ENCODE measurements at places on chromosomes 16 and 17.
A peak's percentile ranks its signal among the peaks of the same experiment; 100 is the strongest.

- no peak overlapping the region for H3K27ac ChIP-seq
- H3K27me3 ChIP-seq = no peaks in the 10 kb centered on the region
- no peak overlapping the region for H3K4me3 ChIP-seq
- no peak for DNase-seq
- H3K4me1 ChIP-seq = no peaks in the 10 kb centered on the region
- H3K36me3 ChIP-seq = peaks cover 21% of the 10 kb centered on the region
These were observed 77.0 kb downstream of the TANGO6 start for GRCh38 chr16:68920349-68920748.

GRCh38 chr17:46166692-46167249, 26.5 kb downstream of the KANSL1 start:
- H3K27ac ChIP-seq = peak overlapping the region; percentile 82
- H3K4me1 ChIP-seq = peaks cover 70% of the 10 kb centered on the region
- peak overlapping the region; percentile 36 for H3K4me3 ChIP-seq
- H3K36me3 ChIP-seq = peaks cover 12% of the 10 kb centered on the region

- H3K27ac ChIP-seq = no peak overlapping the region
- DNase-seq = no peak
- H3K4me1 ChIP-seq = peaks cover 5% of the 10 kb centered on the region
- H3K36me3 ChIP-seq = no peaks in the 10 kb centered on the region
- H3K27me3 ChIP-seq = peaks cover 43% of the 10 kb centered on the region
These were observed 9.3 kb downstream of the HS3ST3A1 start for GRCh38 chr17:13592427-13592826.

GRCh38 chr17:56125830-56126819, 27.1 kb upstream of the ANKFN1 start:
- no peaks in the 10 kb centered on the region for H3K36me3 ChIP-seq
- H3K27ac ChIP-seq = no peak overlapping the region

- peak overlapping the region; percentile 89 for H3K27ac ChIP-seq
- peaks cover 17% of the 10 kb centered on the region for H3K36me3 ChIP-seq
- H3K27me3 ChIP-seq = peaks cover 55% of the 10 kb centered on the region
These were observed 3.8 kb downstream of the HOXB2 start for GRCh38 chr17:48541036-48541576.

DNA sequence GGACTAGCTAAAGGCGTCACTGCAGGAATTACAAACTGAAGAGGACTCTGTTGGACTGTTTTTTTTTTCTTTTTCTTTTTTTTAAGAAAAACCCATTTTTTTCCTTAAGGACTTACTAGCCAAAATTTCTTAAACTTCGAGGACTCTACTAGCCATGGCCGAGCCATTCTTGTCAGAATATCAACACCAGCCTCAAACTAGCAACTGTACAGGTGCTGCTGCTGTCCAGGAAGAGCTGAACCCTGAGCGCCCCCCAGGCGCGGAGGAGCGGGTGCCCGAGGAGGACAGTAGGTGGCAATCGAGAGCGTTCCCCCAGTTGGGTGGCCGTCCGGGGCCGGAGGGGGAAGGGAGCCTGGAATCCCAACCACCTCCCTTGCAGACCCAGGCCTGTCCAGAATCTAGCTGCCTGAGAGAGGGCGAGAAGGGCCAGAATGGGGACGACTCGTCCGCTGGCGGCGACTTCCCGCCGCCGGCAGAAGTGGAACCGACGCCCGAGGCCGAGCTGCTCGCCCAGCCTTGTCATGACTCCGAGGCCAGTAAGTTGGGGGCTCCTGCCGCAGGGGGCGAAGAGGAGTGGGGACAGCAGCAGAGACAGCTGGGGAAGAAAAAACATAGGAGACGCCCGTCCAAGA, 878 bp downstream of the HEXIM1 start:
- H3K4me3 ChIP-seq = peak overlapping the region; percentile 100
- peaks cover 61% of the 10 kb centered on the region for H3K4me1 ChIP-seq
- DNase-seq = peak; percentile 71
- H3K27me3 ChIP-seq = no peaks in the 10 kb centered on the region
- peak overlapping the region; percentile 100 for H3K27ac ChIP-seq

DNA sequence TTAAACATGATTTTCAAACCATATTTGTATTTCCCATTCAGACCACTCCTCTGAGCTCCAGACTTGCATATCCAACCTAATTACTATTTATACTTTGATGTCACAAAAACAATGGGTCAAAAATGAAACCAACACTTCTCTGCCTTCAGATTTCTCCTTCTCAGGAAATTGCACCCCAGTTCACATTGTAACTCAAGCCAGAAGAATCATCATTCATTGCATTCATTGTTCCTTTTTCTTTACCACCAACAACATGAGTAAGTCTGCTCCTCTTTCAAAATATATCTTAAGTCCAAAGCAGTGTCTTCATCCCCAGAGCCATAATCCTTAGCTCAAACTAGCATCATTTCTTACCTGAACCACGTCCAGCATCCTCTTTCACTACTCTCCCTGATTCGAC, 2.6 kb upstream of the AKAP1 start:
- peak overlapping the region; percentile 67 for H3K27ac ChIP-seq
- H3K36me3 ChIP-seq = no peaks in the 10 kb centered on the region
- H3K27me3 ChIP-seq = no peaks in the 10 kb centered on the region
- no peak for DNase-seq

GRCh38 chr17:7323731-7324437, 5.3 kb downstream of the NEURL4 start:
- no peak overlapping the region for H3K4me3 ChIP-seq
- no peak overlapping the region for H3K27ac ChIP-seq
- H3K27me3 ChIP-seq = no peaks in the 10 kb centered on the region
- H3K36me3 ChIP-seq = peaks cover 5% of the 10 kb centered on the region
- H3K4me1 ChIP-seq = peaks cover 18% of the 10 kb centered on the region
- peak; percentile 55 for DNase-seq

- DNase-seq = no peak
- no peaks in the 10 kb centered on the region for H3K36me3 ChIP-seq
- H3K27me3 ChIP-seq = no peaks in the 10 kb centered on the region
These were observed 5.8 kb downstream of the TRAF4 start for GRCh38 chr17:28749516-28750177.

DNA sequence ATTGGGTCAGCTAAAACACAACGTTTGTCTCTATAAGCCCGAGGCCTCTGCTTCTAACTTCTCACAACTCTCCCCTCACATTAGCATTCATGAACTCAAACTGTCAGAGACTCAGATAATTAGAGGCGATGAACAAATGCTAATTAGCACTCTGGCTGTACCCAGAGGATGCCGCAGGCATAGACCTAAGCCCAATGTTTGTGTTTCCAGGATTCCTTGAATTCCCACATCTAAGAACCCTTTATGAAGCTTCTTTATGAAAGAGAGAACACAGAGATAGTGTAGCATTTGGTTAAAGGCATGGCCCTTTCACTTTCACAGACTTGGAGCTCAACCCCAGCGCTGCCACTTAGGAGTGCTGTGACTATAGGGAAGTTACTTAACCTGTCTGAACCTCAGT, 512.2 kb downstream of the GRIN2A start:
- no peaks in the 10 kb centered on the region for H3K36me3 ChIP-seq
- DNase-seq = no peak
- H3K27ac ChIP-seq = no peak overlapping the region
- peaks cover 4% of the 10 kb centered on the region for H3K27me3 ChIP-seq
- H3K4me3 ChIP-seq = no peak overlapping the region
- no peaks in the 10 kb centered on the region for H3K4me1 ChIP-seq

DNA sequence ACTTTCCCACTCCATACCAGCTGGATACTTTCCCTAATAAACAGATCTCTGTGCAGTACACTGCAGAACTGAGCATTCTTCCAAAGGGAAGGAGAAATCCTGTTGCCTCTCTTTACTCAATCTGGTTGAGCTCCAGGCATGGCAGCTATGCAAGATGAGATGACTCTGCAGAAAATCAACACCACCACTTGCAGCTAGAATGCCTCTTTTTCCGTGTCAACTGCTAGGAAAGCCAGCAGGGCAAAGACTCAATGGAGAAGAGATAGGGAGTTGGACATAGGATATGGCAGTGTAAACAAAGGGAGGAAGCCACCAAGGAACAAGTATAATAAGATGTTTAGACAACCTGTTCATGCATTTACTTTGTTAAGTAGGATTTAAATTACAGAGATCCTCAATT, 40.4 kb upstream of the CORO6 start:
- no peak overlapping the region for H3K27ac ChIP-seq
- H3K27me3 ChIP-seq = no peaks in the 10 kb centered on the region
- peaks cover 24% of the 10 kb centered on the region for H3K4me1 ChIP-seq
- peaks cover 20% of the 10 kb centered on the region for H3K36me3 ChIP-seq

- H3K27ac ChIP-seq = peak overlapping the region; percentile 66
- no peak overlapping the region for H3K4me3 ChIP-seq
- no peaks in the 10 kb centered on the region for H3K27me3 ChIP-seq
- DNase-seq = no peak
These were observed 10.0 kb upstream of the PHLPP2 start for GRCh38 chr16:71734511-71734910.

DNA sequence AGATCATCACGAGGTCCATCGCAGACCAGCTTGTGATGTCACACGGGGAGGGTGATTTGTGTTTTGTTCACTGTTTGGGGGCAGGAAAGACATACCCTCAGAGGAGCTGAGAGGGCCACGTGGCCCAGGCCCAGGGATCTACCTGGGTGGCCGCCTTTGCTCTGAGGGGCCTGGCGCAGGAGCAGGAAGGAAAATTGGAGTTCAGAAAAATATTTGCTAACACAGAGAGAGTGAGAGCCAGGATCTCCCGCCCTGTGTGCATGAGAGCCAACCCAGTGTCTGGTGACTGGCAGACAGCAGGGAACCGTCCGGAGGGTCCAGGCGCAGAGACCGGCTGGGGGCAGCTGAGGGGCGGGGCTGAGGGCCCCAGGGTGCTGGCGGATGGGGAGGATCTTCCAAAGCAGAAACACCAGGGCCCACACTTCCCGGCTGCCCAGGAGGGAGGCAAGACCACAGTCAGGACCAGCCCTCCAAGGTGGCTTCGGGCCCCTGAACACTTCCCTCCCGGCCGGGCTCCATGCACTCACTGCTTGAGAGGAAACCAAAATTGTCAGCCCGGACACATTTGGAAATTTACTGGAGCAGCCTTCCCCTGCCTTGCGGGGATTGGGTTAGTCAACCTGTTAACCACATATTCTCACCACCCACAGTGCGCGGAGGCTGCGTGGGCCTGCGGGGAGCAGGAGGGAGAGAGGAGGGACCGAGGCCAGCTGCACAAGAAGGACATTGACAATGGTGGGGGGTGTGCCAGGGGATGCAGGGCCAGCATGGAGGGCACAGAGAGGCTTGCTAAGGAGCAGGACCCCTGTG, 52.6 kb downstream of the RBFOX3 start:
- peaks cover 46% of the 10 kb centered on the region for H3K27me3 ChIP-seq
- H3K36me3 ChIP-seq = peaks cover 8% of the 10 kb centered on the region
- H3K27ac ChIP-seq = no peak overlapping the region
- no peak for DNase-seq

DNA sequence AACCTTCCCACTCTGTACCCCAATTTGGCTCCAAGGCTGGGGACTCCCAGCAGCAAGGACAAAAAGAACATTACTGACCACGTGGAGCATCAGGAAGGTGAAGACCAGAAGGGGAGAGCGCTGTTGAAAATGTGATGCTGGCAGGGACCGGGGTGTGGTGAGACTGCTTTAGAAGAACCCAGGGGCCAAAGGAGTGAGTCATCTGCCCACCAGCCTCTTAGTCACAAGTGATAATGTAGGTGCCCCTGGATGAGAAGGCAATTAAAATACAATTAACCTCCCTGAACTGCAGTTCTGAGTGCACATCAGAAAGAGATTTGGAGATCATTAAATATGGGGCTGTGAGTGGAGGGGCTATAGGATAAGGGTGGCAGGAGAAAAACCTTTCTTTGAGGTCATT, 366.6 kb upstream of the CCL2 start:
- H3K4me1 ChIP-seq = no peaks in the 10 kb centered on the region
- H3K27me3 ChIP-seq = peaks cover 7% of the 10 kb centered on the region
- no peaks in the 10 kb centered on the region for H3K36me3 ChIP-seq

GRCh38 chr17:33615861-33616260, 322.8 kb upstream of the ASIC2 start:
- no peaks in the 10 kb centered on the region for H3K4me1 ChIP-seq
- H3K4me3 ChIP-seq = no peak overlapping the region
- no peak overlapping the region for H3K27ac ChIP-seq
- no peak for DNase-seq
- H3K36me3 ChIP-seq = no peaks in the 10 kb centered on the region

DNA sequence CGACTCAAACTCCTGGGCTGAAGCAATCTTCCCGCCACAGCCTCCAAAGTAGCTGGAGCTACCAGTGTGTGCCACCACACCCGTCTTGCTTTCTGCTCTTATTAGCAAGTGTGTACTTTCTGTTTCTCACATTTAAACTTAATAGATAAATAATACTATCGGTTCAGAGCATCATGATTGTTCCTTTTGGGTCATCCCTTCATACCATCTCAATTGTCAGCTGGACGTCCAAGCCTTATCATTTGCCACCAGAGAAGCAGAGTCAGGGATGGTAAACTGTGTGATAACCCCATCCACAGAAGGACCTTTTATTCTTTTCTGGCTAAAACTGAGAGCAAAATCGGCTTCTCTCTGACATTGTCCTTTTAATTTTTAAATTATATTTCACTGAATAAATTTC, 279.8 kb upstream of the GOT2 start:
- no peaks in the 10 kb centered on the region for H3K27me3 ChIP-seq
- no peaks in the 10 kb centered on the region for H3K36me3 ChIP-seq
- H3K27ac ChIP-seq = no peak overlapping the region
- no peaks in the 10 kb centered on the region for H3K4me1 ChIP-seq
- DNase-seq = no peak
- H3K4me3 ChIP-seq = no peak overlapping the region

DNA sequence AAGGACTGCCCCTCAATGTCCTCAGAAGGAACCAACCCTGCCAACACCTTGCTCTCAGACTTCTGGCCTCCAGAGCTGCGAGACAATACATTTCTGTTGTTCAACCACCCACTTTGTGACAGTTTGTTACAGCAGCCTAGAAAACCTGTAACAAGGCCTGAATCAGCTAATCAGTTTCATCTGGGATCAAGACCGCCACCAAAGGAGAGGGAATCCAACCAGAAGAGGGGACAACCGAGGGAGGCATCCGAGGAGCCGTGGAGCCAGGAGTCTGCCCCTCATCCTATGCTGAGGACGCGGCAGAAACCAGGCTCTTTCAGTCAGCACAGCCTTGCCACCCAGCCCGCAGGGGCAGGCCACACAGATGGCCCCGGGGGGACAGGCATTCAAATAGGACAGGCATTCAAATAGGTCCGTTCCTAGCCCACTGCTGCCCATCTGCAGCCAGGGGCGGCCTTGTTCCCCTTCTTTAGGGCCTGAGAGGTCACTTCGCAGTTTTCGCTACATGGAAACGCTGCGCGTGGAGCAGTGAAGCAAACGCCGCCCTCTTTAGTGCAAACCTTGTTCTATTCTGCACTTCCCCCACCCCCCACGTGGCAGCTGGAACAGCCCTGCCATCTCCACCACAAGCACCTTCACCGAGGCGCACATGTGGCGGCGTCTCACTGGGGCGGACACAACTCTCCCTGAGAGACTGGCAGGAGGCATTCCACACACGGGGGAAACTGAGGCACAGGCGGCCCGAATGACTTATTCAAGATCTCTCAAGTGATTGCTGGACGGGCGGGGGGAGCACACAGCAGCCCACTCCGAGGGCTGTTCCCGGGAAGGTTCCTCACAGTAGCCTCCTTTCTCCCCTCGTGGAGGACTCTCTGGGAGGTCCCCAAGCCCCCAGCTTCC, 26.7 kb downstream of the FA2H start:
- H3K27me3 ChIP-seq = peaks cover 16% of the 10 kb centered on the region
- DNase-seq = no peak
- no peaks in the 10 kb centered on the region for H3K36me3 ChIP-seq
- no peaks in the 10 kb centered on the region for H3K4me1 ChIP-seq
- H3K27ac ChIP-seq = no peak overlapping the region
- no peak overlapping the region for H3K4me3 ChIP-seq

GRCh38 chr17:45902892-45903346, 8.6 kb downstream of the MAPT start:
- DNase-seq = no peak
- no peak overlapping the region for H3K27ac ChIP-seq
- peaks cover 78% of the 10 kb centered on the region for H3K27me3 ChIP-seq
- no peak overlapping the region for H3K4me3 ChIP-seq

All from naive B cell (primary cell).